IPS DF 6.9 (cell line): ENCODE measurements at places on chromosomes 4 and X.

DNA sequence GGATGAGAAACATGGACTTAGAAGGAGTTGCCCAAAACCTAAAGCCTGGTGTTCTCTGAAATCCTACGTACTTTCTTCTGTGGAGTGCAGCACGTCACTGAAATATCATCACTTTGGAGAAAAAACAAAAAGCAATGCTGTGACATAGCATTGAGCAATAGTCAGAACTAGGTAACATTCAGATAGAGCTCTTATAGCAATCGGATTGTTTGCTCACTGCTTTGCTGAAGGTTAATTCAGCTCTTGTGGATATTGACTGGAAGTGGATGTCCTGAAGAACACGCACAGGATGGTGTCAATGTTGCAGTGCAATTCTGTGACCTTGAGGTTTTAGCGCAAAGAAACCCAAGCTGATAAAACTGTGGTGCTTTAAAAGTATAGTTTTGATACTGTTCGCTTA lies 114.2 kb upstream of the GRXCR1 start:
- H3K36me3 ChIP-seq: no peaks in the 10 kb centered on the region
- no peak for DNase-seq
- H3K4me3 ChIP-seq: no peak overlapping the region

DNA sequence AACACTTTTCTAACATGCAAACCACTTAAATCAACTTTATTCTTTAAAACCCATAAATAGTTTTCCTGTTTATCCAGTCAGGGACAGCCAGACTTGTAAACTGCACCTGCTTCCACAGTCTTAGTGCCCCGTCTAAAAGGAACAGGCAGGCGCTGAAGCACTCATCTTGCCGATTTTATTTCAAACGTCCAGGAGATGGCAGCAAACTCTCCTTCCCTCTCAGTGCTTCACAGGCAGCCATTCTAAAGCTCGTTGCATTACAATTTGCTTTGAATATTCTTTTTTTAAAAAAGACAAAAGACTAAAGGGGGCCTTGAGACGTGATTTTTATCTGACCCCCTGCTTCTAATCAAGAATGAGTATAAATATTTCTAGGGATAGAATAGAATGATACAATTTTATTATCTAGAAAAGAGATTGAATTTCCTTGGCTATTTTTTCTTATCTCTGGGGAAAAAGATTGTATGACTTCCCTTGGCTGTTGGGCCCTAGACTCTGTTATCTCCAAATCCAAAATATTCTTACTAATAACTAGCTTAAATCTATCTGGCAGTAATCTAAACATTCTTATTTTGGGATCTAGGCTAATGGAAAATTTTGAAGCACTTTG lies 93.6 kb upstream of the MYOZ2 start:
- DNase-seq: peak; percentile 78
- H3K27me3 ChIP-seq: no peaks in the 10 kb centered on the region
- 0 out of 2 replicates have a peak, but pooled peaks cover 1% of the 10 kb centered on the region for H3K4me1 ChIP-seq

DNA sequence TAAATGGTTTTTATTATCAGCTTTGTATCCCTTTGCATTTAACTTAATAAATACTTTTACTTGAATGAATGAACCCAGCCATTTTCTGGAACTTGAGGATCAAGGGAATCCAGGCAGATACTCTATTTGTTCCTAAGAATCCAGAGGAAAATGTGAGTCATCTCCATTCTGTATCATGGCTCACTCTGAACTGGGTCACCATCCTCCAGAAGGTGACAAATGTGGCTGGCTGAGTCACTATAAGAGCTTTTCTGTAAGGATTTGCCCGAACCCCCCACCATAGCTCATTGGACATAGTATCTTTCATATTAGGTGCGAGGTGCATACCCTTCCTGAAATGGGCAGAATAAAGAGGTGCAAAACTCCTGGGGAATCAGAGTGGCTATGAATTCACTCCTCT lies 25.8 kb downstream of the RTL9 start:
- no peak for DNase-seq
- H3K27me3 ChIP-seq: no peaks in the 10 kb centered on the region
- H3K4me1 ChIP-seq: no peaks in the 10 kb centered on the region
- no peak overlapping the region for H3K4me3 ChIP-seq
- no peaks in the 10 kb centered on the region for H3K36me3 ChIP-seq
- H3K27ac ChIP-seq: no peak overlapping the region

DNA sequence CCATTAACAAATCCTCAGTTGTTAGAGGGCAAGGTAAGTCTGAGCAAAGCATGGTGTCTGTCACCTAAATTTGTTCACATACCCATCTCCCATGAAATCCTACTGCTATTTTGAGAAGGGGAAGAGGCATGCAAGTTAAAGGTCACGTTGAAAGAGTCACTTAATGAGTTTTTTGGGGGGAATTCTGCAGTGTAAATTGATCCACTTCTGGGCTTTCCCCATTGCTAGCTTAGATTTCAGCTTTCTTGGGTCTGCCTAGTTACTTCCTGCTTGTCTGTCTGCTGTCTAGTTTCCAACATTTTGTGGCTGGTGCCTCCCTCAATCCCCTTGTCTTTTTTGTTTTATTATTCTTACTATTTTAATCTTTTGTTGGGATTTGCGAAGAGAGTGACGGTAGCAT lies 32.0 kb downstream of the CEP135 start:
- H3K36me3 ChIP-seq: no peaks in the 10 kb centered on the region
- H3K4me3 ChIP-seq: no peak overlapping the region
- H3K27me3 ChIP-seq: no peaks in the 10 kb centered on the region

GRCh38 chr4:189083769-189084168 lies 856.9 kb upstream of the FRG1 start:
- H3K4me3 ChIP-seq: no peak overlapping the region
- H3K27ac ChIP-seq: no peak overlapping the region
- H3K4me1 ChIP-seq: no peaks in the 10 kb centered on the region
- H3K27me3 ChIP-seq: no peaks in the 10 kb centered on the region
- no peaks in the 10 kb centered on the region for H3K36me3 ChIP-seq

GRCh38 chrX:39459952-39460351 lies 637.8 kb downstream of the BCOR start:
- no peaks in the 10 kb centered on the region for H3K36me3 ChIP-seq
- no peak for DNase-seq
- no peak overlapping the region for H3K4me3 ChIP-seq
- no peaks in the 10 kb centered on the region for H3K4me1 ChIP-seq
- H3K27me3 ChIP-seq: no peaks in the 10 kb centered on the region

DNA sequence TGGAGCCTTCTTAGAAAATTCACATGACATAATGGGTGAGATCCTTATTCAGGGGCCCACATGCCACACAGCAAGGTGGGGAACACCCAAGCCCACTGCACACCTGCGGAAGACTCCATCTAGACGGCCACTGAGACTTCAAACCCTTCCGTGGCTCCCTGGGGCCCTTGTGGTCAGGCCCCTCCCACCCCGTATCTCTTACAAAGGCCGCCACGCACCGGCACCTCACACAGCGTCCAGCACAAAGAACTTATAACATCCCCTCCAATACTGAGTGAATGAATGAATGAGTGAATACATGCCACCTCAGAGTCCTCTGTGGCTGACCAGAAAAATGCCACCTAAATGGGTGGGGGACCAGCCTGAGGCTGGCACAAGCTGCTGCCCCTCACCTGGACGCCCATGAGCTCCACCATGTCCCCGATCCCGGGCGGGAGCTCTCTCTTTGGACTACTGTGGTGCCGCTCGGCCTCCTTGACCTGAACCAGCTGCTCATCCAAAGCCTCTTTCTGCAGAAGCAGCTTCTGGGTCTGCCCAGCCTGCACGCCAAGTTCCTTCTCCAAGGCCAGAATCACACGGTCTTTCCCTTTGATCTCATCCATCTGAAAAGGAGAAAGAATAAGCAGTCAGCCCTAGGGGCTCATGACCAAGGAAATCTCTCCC lies 66.9 kb upstream of the C4orf50 start:
- no peak overlapping the region for H3K4me3 ChIP-seq
- no peaks in the 10 kb centered on the region for H3K4me1 ChIP-seq
- H3K27me3 ChIP-seq: no peaks in the 10 kb centered on the region
- no peaks in the 10 kb centered on the region for H3K36me3 ChIP-seq
- no peak for DNase-seq

DNA sequence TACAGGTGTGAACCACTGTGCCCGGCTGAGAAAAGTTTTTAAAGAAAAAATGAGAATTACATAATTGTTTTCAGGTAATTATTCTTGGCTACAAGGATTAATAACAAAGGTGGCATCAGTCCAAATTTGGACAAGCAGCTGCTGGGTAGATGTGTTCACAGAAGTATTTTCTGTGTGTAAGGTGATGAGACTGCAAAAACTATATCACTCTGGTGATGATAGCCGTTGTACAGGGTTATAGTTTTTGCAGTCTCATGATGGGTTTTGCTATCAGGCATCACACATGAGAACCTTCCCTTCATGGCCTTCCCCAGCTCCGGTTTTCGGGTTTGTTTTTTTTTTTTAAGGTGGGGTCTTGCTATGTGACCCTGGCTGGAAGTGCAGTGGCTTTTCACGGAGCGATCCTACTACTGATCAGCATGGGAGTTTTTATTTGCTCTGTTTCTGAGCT lies 5.1 kb upstream of the SLC10A3 start:
- H3K27me3 ChIP-seq: no peaks in the 10 kb centered on the region
- no peak for DNase-seq
- H3K4me1 ChIP-seq: no peaks in the 10 kb centered on the region
- H3K36me3 ChIP-seq: no peaks in the 10 kb centered on the region
- H3K27ac ChIP-seq: no peak overlapping the region

- no peak overlapping the region for H3K4me3 ChIP-seq
- no peaks in the 10 kb centered on the region for H3K4me1 ChIP-seq
- H3K27me3 ChIP-seq: no peaks in the 10 kb centered on the region
- H3K36me3 ChIP-seq: no peaks in the 10 kb centered on the region
- no peak overlapping the region for H3K27ac ChIP-seq
- no peak for DNase-seq
Measured at GRCh38 chr4:6795821-6796220, 13.3 kb downstream of the KIAA0232 start.

GRCh38 chr4:477686-478085 lies 21.3 kb downstream of the ZNF721 start:
- H3K4me1 ChIP-seq: no peaks in the 10 kb centered on the region
- H3K27me3 ChIP-seq: no peaks in the 10 kb centered on the region
- no peak overlapping the region for H3K27ac ChIP-seq
- no peaks in the 10 kb centered on the region for H3K36me3 ChIP-seq

DNA sequence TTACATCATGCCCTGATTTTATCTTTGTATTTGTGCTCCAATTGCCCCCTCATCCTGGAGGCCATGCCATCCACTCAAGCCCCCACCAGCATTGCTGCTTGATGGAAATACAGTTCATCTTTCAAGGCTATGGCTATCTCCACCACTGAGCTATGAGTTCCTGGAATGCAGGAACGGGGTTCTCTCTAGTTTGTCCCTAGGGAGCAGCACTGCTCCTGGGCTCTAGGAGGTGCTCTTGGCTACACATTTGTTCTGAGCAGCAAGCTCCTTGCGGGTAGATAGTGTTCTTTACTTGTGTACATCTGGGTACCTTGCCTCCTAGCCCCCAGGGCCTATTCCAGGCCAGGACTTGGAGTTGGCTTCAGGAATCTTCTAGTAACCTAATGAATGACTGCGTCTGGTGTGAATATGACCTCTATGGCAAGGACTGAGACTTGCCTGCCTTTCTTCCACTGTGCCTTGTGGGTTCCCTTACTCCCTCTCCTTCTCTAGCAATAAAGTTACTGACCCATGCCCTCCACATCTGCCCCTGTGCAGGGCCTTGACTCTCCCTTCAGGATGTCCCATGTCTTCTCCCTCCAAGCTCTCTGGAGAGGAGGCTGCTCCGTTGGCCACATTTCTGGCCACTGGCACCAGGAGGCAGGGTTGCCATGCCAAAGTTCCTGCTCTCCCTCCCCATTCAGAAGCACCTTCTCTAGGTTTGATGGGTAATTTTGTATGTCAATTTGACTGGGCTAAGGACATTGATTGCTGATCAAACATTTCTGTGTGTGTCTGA lies 7.6 kb downstream of the CITED1 start:
- H3K27me3 ChIP-seq: peaks cover 4% of the 10 kb centered on the region; the same call in 1 of the 2 replicates
- no peak overlapping the region for H3K27ac ChIP-seq
- DNase-seq: no peak
- H3K4me3 ChIP-seq: no peak overlapping the region
- H3K36me3 ChIP-seq: no peaks in the 10 kb centered on the region

DNA sequence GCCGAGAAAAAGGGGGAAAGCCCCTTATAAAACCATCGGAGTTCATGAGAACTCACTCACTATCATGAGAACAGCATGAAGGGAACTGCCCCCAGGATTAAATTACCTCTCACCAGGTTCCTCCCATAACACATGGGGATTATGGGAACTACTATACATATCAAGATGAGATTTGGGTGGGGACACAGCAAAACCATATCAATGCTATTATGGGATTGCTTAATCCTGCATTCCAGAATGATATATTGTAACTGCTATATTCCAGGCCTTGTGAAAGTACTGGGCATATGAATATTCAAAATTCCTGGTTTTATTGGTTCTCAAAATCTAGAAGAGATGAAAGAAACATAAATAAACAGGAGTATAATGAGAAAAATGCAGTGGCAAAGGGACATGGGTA lies 29.3 kb downstream of the NPY1R start:
- no peak overlapping the region for H3K4me3 ChIP-seq
- DNase-seq: no peak
- H3K27me3 ChIP-seq: no peaks in the 10 kb centered on the region
- H3K27ac ChIP-seq: no peak overlapping the region

DNA sequence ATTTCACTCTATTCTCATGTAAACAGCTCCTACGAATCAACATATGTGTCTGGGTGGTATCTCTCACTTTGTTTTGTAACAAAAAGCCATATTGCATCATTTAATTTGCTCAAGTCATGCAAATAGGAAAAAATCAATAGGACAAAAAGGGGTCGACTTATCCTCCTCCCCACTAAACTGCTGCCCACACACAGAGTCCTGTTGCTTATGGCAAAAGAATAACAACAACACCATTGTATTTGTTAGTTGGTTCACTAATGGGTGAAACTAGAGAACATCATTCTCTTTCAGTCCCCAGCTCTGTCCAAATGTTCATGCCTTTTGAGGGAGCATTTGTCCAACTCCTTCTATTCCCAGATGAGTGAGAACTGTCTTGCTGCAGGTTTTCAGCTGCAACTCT lies 2.1 kb downstream of the HHIP start:
- peaks cover 3% of the 10 kb centered on the region for H3K4me1 ChIP-seq
- H3K4me3 ChIP-seq: no peak overlapping the region
- H3K36me3 ChIP-seq: no peaks in the 10 kb centered on the region
- no peak for DNase-seq
- peaks cover 35% of the 10 kb centered on the region for H3K27me3 ChIP-seq

DNA sequence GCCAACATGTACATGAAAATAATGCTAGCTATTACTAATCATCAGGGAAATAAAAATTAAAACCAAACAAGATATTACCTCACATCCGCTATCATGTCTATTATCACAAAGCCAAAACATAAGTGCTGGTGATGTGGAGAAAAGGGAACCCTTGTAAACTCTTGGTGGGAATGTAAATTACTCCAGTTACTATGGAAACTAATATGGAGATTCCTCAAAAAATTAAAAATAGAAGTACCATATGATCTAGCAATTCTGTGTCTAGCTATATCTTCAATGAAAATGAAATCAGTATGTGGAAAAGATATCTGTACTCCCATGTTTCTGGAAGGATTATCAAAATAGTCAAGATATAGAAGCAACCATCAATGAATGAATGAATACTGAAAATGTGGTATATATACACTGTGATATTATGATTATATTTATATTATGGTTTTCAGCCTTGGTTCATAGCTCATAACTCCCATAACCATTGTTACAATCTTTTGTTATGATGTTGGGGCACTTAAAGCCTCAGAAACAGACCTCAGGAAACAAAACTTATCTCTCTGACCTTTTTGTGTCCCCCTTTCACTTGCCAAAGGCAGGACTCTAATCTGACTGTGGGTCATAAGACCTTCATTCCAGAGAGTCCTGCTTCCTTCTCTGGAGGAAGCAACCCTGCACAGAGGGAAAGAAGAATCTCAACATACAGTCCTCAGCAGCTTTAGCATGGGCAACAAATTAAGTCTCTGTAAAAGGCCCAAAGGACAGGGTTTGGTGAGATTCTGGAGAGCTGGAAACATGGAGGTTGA lies 933.2 kb downstream of the ADGRL3 start:
- no peak overlapping the region for H3K4me3 ChIP-seq
- no peak for DNase-seq
- H3K27ac ChIP-seq: no peak overlapping the region
